ENCODE measurements at places on chromosomes 3 and 15. TPM values are rescaled to one million over a fixed set of nuclear protein-coding genes. Genes with fewer than 3 reads are reported as not detected.

DNA sequence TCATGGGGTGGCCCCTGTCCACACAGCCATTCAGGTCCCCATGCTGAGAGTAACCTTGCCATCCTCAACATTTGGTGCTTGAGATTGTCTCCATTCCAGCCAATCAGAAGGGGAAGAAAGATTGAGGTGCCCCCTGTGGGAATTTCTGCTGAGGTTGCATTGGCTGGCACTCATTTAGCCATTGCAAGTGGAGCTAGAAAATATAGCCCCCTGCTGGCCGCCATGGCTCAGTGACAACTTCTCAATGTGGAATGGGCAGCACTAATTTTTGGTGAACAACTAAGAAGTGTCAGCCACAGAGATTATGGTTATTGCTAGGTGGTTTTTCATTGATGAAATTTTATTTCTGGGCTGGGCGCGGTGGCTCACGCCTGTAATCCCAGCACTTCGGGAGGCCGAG is 22.0 kb downstream of the COL6A6 start:
- H3K27me3 ChIP-seq = no peaks in the 10 kb centered on the region
- DNase-seq = peak; percentile 59
- H3K4me1 ChIP-seq = peaks cover 6% of the 10 kb centered on the region
- H3K27ac ChIP-seq = no peak overlapping the region
- H3K36me3 ChIP-seq = no peaks in the 10 kb centered on the region

- H3K36me3 ChIP-seq = no peaks in the 10 kb centered on the region
- peaks cover 26% of the 10 kb centered on the region for H3K4me1 ChIP-seq
- H3K4me3 ChIP-seq = no peak overlapping the region
- H3K27me3 ChIP-seq = peaks cover 100% of the 10 kb centered on the region
- H3K27ac ChIP-seq = no peak overlapping the region
Measured at GRCh38 chr3:147407498-147408187, 1.3 kb upstream of the ZIC4 start.

DNA sequence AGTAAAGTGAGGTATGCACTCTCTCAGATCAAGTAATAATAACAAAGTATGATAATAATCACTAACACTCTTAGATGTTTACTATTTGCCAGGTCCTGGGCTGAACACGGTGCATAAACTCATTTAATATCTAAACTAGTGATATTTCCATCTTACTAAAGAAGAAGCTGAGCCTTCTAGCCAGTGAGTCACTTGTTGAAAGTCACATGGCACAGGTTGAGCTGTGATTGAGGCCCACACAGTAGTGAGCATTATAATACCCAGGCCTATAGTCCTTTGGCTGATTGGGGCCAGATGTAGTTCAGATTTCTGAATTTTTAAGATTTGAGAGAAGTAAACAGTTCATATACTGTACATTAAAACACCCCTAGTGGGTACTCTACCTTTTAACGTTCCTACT is 93.2 kb upstream of the CCDC80 start:
- no peak overlapping the region for H3K4me3 ChIP-seq
- H3K4me1 ChIP-seq = no peaks in the 10 kb centered on the region
- H3K27me3 ChIP-seq = no peaks in the 10 kb centered on the region
- no peaks in the 10 kb centered on the region for H3K36me3 ChIP-seq
- DNase-seq = no peak
- H3K27ac ChIP-seq = no peak overlapping the region

DNA sequence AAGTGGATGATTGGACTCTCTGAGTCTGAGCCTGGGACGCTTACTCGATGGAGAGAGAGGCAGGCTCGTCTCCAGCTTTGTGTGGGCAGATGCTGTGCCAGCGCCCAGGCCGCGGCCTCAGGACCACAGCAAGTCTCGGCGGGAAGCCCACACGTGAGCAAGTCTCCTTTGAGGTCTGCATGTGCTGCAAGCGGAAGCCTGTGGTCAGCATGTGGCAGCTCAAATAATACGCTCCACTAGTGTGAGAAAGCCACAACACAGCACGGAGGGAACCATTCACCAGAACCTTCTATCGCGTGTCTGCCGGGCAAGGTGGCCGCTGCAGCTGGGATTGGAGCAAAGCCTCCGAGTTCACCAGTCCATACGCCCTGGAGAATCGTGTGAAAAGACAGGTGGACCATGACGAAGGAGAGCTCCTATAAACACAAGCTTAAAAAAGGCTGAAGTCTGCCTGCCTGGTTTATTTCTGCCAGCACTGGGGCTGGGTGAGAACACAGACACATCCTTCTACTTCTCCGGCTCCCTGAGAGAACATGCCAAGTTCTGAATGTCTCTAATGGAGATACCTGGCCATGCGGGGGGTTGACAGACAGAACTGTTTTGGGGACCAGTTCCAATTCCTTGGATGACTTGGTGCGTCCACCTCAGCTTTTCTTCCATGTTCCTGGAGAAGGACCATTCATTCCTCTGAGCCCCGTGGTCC is 82.0 kb upstream of the LRIG1 start:
- no peaks in the 10 kb centered on the region for H3K4me1 ChIP-seq
- no peak overlapping the region for H3K4me3 ChIP-seq
- no peak for DNase-seq
- H3K36me3 ChIP-seq = no peaks in the 10 kb centered on the region
- H3K27me3 ChIP-seq = no peaks in the 10 kb centered on the region

- H3K4me1 ChIP-seq = no peaks in the 10 kb centered on the region
- H3K36me3 ChIP-seq = no peaks in the 10 kb centered on the region
- H3K27me3 ChIP-seq = no peaks in the 10 kb centered on the region
- no peak for DNase-seq
- H3K27ac ChIP-seq = no peak overlapping the region
- no peak overlapping the region for H3K4me3 ChIP-seq
Measured at GRCh38 chr3:115548611-115549010, 74.7 kb upstream of the GAP43 start.

- H3K4me1 ChIP-seq = peaks cover 21% of the 10 kb centered on the region
- peak; percentile 85 for DNase-seq
- peak overlapping the region; percentile 77 for H3K27ac ChIP-seq
- H3K36me3 ChIP-seq = peaks cover 93% of the 10 kb centered on the region
- H3K4me3 ChIP-seq = no peak overlapping the region
Measured at GRCh38 chr3:52253314-52254304, 8.1 kb downstream of the PPM1M start.

- H3K4me1 ChIP-seq = peaks cover 27% of the 10 kb centered on the region
- peak overlapping the region; percentile 64 for H3K27ac ChIP-seq
- no peaks in the 10 kb centered on the region for H3K27me3 ChIP-seq
- H3K36me3 ChIP-seq = no peaks in the 10 kb centered on the region
Measured at GRCh38 chr15:62068810-62069167, 2.0 kb downstream of the C2CD4A start.

DNA sequence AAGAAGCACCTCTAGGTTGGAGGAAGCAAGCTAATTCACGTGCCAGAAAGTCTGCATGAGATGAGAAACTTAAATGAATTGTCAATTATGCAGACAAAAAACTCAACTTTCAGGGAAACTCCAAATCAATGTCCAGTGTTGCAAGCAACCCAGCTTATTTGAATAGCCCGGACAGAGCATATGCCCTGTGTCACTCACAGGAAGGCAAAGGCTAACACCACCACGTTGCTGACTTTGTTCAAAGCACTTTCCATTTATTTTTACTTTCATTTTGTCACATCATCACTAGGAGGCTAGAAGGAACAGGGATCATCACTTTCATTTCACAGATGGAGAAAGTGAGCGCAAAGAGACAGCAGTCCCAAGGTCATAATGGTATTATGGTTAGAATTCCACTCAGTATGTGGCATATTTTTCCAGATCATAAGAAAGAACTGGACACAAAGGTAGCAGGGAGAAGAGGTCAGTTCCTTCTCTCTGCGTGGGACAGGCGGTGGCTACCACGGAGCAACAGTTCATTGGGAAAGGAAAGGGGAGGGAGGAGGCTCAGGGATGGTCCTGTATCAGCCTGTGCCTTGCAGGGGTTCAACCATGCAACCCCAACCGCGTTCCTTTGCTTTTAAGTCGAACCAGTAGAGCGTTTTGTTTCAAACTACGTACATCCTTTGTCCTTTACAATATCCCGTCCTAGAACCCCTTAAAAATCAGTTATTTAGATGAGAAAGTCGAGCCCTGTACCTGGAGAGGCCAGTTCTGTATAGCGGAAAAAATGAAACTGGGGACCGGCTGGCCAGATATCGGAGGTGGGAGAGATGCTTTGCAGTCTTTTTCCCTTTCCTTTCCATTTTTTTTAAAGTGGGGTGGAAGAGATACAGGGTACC is 1.1 kb downstream of the HEG1 start:
- H3K4me3 ChIP-seq = peak overlapping the region; percentile 82
- H3K36me3 ChIP-seq = peaks cover 7% of the 10 kb centered on the region
- H3K4me1 ChIP-seq = peaks cover 66% of the 10 kb centered on the region
- no peaks in the 10 kb centered on the region for H3K27me3 ChIP-seq

- no peaks in the 10 kb centered on the region for H3K36me3 ChIP-seq
- DNase-seq = no peak
- H3K27ac ChIP-seq = peak overlapping the region; percentile 63
Measured at GRCh38 chr3:29694783-29695182, 413.9 kb downstream of the RBMS3 start.

- no peaks in the 10 kb centered on the region for H3K4me1 ChIP-seq
- DNase-seq = peak; percentile 63
- H3K36me3 ChIP-seq = no peaks in the 10 kb centered on the region
- no peak overlapping the region for H3K4me3 ChIP-seq
- H3K27me3 ChIP-seq = peaks cover 11% of the 10 kb centered on the region
Measured at GRCh38 chr15:53197426-53197839, 407.3 kb upstream of the ONECUT1 start.

GRCh38 chr15:101570241-101570640 is 80.7 kb upstream of the PCSK6 start:
- no peak overlapping the region for H3K27ac ChIP-seq
- no peaks in the 10 kb centered on the region for H3K36me3 ChIP-seq
- DNase-seq = no peak
- H3K4me1 ChIP-seq = no peaks in the 10 kb centered on the region
- no peaks in the 10 kb centered on the region for H3K27me3 ChIP-seq

DNA sequence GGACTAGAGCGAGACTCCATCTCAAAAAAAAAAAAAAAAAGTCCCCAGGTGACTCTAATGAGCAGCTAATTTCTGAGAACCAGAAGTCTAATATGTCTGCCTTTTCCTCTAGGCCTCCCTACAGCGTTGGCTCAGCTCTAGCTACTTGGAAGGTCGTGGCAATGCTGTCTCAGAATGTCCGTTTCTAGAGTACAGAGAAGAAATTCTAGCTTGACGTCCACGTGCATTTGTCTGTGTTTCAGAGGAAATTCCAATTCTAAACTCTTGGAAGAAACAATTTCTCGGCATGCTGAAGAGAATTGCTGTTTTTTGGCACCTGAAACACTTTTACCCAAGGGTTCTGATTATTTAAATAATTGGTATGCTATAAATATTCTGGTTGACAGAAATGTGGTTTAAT is 78.8 kb downstream of the SOX2 start:
- DNase-seq = no peak
- no peak overlapping the region for H3K27ac ChIP-seq
- no peak overlapping the region for H3K4me3 ChIP-seq
- H3K4me1 ChIP-seq = no peaks in the 10 kb centered on the region
- H3K36me3 ChIP-seq = no peaks in the 10 kb centered on the region

DNA sequence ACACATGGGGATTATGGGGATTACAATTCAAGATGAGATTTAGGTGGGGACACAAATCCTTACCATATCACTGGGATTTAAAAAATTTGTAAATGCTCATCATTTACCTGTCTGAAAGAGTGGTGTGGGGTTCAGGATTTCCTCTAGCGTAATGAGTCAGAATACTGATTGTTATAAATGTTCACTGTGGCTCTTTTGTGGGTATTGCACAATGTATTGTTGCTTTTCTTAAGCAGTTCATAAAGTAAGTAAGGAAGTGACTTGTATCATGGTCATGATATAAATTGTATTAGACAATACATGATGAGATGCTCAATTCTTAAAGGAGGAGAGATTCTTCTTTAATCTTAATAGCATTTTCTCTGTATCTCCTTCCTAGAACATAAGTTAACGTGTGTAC is 262.1 kb downstream of the CNTN4 start:
- H3K36me3 ChIP-seq = no peaks in the 10 kb centered on the region
- no peaks in the 10 kb centered on the region for H3K27me3 ChIP-seq
- H3K4me3 ChIP-seq = no peak overlapping the region
- DNase-seq = no peak
- no peak overlapping the region for H3K27ac ChIP-seq

- H3K4me1 ChIP-seq = peaks cover 15% of the 10 kb centered on the region
- no peaks in the 10 kb centered on the region for H3K36me3 ChIP-seq
- no peaks in the 10 kb centered on the region for H3K27me3 ChIP-seq
- no peak overlapping the region for H3K4me3 ChIP-seq
Measured at GRCh38 chr3:102129760-102130608, 280.7 kb downstream of the NFKBIZ start.

- no peak overlapping the region for H3K27ac ChIP-seq
- no peaks in the 10 kb centered on the region for H3K4me1 ChIP-seq
- no peak overlapping the region for H3K4me3 ChIP-seq
- H3K36me3 ChIP-seq = no peaks in the 10 kb centered on the region
- no peaks in the 10 kb centered on the region for H3K27me3 ChIP-seq
Measured at GRCh38 chr3:123805101-123805500, 79.0 kb downstream of the MYLK start.

DNA sequence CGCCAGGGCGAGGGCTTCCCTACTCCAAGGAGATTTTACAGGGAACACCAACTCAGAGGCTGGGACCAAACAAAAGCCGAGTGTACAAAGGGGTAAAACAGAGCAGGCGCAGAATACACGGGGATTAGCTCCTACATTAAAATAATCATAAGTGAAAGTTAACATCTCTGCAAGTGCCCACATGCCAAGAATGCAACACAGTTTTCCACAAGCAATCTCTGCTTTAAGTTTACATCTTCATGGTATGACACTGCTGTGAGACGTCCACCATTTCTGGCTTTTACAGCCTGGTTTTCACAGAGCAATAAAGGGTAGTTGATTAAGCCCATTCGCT is 500 bp upstream of the VGLL3 start:
- H3K36me3 ChIP-seq = no peaks in the 10 kb centered on the region
- H3K27me3 ChIP-seq = peaks cover 13% of the 10 kb centered on the region
- DNase-seq = no peak
- peaks cover 5% of the 10 kb centered on the region for H3K4me1 ChIP-seq
- peak overlapping the region; percentile 78 for H3K27ac ChIP-seq

Gene LRRIQ4
- total RNA-seq = not detected

Gene CYP8B1
- not detected for total RNA-seq

Gene CLEC3B
- 217 TPM for total RNA-seq

Gene SLC6A20
- total RNA-seq = 4.2 TPM

Gene GOLGA6L7
- not detected for total RNA-seq

Gene TRIM59
- 4.4 TPM for total RNA-seq

Gene STRA6
- total RNA-seq = not detected

Gene ZKSCAN7
- 3.9 TPM for total RNA-seq

Data from lower lobe of right lung (tissue), 2 donors.